Stimulated activated CD4-positive, alpha-beta T cell treated with anti-CD3 and anti-CD28 coated beads, Interleukin-12 subunit alpha, Interleukin-12 subunit beta, amount 100 ng/mL, for 4 hours (primary cell): ENCODE measurements at places on chromosomes 1 and 21.

GRCh38 chr1:219582296-219582695 is 30.6 kb downstream of the ZC3H11B start:
- DNase-seq: no peak

DNA sequence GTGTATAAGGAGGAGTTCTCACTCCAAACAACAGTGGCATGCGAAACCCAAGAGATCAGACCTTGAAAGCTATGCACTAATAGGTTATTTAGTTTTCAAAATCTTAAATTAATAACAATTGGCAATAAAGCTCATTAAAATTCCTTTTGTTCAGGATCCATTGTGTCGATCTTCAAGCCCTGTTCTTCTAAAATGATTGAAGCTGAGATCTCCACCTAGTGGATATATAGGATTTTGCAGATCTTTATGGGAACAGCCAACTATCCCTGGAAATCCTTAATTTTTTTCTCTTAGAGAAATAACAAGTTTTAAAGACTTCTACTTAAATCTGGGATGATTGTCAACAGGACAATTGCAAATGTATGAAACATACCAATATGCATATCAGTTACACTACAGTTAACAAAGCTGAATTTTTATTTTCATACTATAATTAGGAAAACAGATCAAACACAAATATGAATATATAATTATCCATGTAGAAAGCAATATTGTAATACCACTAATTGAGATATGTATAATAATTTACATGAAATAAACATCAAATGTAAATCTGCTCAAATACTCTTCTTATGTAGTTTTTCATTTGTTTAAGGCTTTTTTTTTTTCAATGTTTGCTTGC is 43.3 kb downstream of the LRRC53 start:
- no peak for DNase-seq

DNA sequence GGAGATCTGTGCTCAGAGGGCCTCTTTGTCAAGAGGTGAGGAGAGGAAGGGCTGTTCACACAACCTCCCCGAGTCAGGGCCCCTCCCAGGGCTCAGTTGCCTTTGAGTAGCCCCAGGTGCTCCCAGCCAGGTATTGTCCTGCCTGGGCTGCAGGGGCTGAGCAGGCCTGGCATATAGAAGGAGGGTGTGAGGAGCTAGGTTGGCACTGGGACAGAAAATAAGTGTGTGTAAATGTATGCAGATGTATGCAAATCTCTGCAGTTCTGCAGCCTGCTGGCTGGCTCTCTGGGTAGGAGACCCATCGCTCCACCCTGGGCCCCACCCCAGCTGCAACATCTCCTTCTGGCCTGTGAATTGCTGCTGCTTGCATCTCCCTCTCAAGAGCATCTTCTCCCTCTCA is 52.4 kb downstream of the NAV1 start:
- no peak for DNase-seq

DNA sequence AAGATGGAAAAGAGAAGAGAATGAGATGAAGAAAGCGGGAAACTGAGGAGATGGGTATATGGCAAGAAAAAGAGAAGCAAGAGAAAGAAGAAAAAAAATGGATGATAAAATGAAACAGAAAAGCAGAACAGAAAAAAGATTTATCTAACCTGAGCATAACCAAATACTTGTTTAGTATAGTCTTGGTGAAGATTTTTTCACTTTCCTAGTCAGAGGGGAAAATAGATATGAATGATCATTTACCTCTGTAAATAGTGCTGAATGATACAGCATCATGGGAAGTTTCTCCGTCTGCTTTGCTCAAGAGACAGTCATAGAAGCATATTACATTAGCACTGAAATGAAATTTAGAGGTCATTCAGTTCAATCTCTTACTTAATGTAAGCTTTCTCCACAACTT is 36.1 kb upstream of the PLPPR4 start:
- no peak for DNase-seq

GRCh38 chr21:45410151-45410864 is 5.3 kb downstream of the COL18A1 start:
- DNase-seq: no peak

DNA sequence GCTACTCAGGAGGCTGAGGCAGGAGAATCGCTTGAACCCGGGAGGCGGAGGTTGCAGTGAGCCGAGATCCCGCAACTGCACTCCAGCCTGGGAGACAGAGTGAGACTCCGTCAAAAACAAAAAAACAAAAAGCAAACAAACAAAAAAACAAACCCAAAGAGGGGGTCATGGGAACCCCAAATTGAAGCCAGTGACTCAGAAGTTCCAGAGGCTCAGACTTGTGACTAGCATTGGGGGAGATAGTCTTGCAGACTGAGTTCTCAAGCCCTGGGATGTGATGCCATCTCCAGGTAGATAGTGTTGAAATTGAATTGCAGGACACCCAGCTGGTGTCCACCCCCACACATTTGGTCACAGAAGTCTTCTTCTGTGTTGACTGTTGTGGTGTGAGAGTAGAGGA is 24.9 kb upstream of the ENO1 start:
- no peak for DNase-seq

GRCh38 chr1:227712648-227713047 is 22.5 kb downstream of the JMJD4 start:
- no peak for DNase-seq

DNA sequence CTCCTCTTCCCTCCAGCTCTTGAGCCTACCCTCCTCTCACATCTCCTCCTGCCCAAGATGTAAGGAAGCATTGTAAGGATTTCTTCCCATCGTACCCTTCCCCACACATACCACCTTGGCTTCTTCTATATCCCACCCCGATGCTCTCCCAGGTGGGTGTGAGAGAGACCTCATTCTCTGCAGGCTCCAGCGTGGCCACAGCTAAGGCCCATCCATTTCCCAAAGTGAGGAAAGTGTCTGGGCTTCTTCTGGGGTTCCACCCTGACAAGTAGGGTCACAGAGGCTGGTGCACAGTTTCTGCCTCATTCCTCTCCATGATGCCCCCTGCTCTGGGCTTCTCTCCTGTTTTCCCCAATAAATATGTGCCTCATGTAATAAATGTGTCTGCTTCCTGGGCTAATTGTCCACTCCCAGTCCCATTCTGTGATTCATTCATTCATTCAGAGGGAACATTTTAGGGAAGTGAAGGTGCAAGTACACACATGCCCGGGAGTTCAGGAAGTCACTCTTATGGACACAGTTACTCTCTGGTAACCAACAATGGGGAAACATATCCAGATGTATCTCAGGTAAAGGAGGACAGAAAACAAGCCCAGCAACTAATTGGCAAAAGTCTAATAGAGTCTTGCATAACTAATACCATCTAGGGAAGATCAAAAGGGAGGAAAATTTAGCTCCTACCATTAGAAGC is 1.9 kb downstream of the SPRR4 start:
- DNase-seq: no peak

GRCh38 chr1:227330279-227331076 is 12.2 kb upstream of the CDC42BPA start:
- DNase-seq: no peak

- peak; percentile 55 for DNase-seq
Measured at GRCh38 chr21:32772281-32773047, 909 bp upstream of the PAXBP1 start.

GRCh38 chr1:26434161-26434752 is 2.1 kb downstream of the DHDDS start:
- DNase-seq: no peak

- no peak for DNase-seq
Measured at GRCh38 chr1:208158640-208159554, 85.3 kb downstream of the PLXNA2 start.

- DNase-seq: no peak
Measured at GRCh38 chr1:4605158-4605557, 49.3 kb upstream of the AJAP1 start.

- DNase-seq: no peak
Measured at GRCh38 chr1:228753786-228754360, 18.6 kb downstream of the RHOU start.

DNA sequence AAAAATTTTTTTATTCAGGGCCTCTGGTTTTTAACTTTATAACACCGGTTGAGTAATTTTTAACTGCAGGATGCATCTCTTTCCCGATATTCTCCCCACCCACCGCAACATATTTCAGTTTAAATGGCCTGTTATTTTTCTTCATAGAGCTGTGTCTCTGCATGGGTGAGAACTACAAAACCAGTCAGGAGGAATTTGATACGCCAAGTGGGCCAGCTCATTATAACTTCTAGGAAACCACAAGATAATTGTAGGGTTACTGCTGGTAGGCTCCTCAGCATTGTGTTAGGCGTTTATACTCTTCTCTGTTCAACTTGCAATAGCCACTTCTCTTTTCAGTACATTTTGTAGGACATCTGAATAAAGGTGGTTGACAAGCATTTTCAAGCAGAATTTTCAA is 169.7 kb downstream of the PBX1 start:
- no peak for DNase-seq

GRCh38 chr1:58618303-58618702 is 41.3 kb upstream of the TACSTD2 start:
- no peak for DNase-seq

- no peak for DNase-seq
Measured at GRCh38 chr1:89957107-89957506, 37.8 kb upstream of the ZNF326 start.

DNA sequence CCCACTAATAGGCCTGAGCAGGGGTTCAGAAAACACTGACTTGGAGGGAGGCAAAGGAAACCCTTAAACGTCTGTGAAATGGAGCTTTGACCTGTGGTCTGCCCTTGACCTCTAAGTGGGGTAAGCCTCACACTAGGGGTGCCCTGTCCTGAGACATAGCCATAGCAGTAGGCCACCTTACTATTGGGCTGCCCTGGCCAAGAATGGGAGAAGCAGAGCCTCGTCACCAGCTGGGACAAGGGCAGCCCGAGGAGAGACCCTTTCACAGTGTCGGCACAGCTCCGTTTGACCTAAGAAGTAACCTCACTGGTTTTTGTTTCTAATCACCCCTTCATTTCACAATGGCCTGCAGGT is 26.4 kb upstream of the IFNAR2 start:
- no peak for DNase-seq

- no peak for DNase-seq
Measured at GRCh38 chr1:48040154-48040553, 43.0 kb upstream of the TRABD2B start.

- DNase-seq: peak; percentile 74
Measured at GRCh38 chr1:156705918-156706656, 704 bp upstream of the CRABP2 start.

- no peak for DNase-seq
Measured at GRCh38 chr1:220757441-220757840, 9.3 kb downstream of the MTARC2 start.

GRCh38 chr1:156691665-156692440 is 13.5 kb downstream of the CRABP2 start:
- DNase-seq: no peak

- no peak for DNase-seq
Measured at GRCh38 chr1:232467073-232467760, 162.7 kb downstream of the SIPA1L2 start.

- no peak for DNase-seq
Measured at GRCh38 chr1:65538664-65539063, 118.2 kb downstream of the LEPR start.

DNA sequence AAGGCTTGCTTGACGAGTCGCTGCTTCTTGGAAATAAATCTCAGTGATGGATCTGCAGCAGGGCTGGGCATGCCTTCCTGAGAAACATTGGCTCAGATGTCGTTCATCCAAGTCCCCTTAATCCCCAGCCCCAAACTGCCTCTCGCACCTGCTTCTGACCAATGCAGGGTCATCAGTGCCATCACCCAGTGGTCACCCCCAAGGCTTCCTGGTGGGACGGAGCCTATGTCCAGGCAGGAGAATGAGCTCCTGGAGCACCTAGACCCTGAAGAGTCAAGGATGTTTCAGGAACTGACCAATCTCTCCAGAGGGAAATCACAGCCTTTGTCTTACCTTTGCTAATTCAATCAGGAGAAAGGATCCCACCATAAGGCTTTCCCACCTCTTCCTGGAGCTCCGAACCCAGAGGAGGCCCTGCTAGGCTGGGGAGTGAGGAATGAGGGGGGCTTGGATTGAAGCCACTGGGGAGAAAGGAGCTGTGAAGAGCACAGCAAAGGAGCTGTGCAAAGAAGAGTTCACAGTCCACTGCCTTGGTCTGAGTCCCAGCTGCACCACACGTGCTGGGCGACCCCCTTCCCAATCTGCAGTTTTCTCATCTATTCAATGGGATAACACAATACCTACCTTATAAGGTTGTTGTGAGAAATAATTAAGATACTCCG is 416.1 kb downstream of the NPHP4 start:
- DNase-seq: no peak

- no peak for DNase-seq
Measured at GRCh38 chr1:109917051-109917767, 6.6 kb downstream of the CSF1 start.

GRCh38 chr1:205962821-205963221 is 19.6 kb upstream of the SLC26A9 start:
- no peak for DNase-seq

DNA sequence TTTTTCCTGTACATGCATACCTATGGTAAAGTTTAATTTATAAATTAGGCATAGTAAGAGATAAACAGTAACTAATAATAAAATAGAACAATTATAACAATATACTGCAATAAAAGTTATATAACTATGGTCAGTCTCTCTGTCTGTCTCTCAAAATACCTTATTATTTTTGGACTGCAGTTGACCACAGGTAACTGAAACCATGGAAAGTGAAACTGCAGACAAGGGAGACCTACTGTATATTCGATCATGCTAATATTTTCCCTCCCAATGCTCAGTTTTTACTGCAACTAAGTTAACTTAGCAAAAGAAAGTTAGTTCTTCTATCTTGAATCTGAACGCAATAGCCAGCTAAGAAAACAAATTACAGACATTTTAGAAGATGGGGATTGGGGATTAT is 12.3 kb upstream of the DHX9 start:
- no peak for DNase-seq

- no peak for DNase-seq
Measured at GRCh38 chr1:178344513-178345091, 152.2 kb downstream of the CLEC20A start.

- no peak for DNase-seq
Measured at GRCh38 chr1:225812488-225813213, 2.7 kb downstream of the EPHX1 start.

- no peak for DNase-seq
Measured at GRCh38 chr1:173823781-173824314, 625 bp upstream of the DARS2 start.

DNA sequence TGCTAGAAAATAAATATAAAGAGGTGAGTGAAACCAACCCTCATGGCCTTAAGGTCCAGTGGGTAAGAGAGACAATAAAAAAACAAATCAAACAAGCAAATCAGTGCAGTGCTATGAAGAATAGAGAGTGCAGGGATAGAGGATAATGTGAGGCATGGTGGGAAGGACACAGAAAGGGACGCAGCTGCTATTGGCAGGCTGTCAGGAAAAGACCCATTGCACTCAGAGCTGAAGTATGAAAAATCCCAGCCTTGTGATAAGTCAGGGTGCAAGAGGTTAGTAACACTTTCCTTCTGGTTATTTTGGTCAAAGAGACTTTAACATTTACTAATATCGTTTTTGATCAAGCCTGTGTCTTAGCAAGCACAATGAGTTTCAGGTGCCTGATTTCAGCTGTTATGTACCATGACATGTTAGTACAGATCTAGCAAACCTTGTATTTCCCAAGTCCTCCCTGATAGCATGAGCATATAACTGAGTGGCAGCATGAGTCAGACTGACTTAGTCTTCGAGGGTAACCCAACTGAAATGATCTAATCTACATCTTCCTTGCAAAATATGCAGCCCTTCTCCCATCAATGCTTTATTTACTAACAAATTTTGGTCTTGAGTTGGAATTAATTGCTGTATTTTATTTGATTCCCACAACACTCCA is 31.7 kb downstream of the CHML start:
- DNase-seq: no peak

GRCh38 chr1:229625071-229625914 is 629 bp downstream of the TAF5L start:
- peak; percentile 50 for DNase-seq
